ENCODE measurements at places on chromosomes 11 and 22.

- DNase-seq, result no peak
Observed at GRCh38 chr11:2794968-2795322, 90.6 kb downstream of the CDKN1C start.

- DNase-seq, result no peak
Observed at GRCh38 chr22:46829941-46830715, 67.7 kb downstream of the TBC1D22A start.

DNA sequence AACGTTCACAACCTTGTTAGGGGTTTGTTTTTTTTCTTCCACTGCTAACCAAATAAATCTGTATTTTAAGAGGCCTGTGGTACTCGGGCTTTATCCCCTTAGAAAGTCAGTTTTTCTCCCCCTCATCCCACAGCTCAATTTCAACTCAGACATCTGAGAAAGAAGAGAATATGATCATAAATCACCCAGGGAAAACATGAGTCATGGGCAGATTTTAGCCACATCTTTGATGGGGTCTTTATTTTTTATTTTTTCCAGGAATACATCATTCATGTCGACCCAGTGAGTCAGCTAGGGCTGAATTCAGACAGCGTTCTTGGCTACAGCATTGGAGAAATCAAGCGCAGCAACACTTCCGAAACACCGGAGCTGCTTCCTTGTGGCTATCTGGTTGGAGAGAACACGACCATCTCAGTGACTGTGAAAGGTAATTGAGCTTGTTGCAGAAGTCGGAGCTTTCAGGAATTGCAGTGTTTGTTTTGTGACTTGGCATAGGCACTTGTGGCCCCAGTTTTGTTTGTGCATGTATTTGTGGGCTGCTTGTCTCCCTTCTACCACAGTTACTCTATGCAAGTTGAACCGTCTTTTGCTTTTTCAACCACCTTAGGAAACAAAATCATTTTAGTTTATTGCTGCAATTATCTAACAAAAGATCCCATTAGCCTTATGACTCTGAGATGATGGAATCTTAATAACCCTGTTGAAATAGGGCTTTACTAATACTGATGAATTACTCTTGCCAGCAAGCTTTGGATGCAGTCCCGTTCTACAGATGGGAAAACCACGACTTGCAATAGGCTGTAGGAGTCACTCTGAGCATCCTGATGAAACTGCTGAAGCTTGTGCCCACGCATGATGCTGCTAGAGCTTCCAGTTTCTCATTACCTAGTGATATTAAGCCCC is 62.7 kb downstream of the DBX1 start:
- peak; percentile 73 for DNase-seq

- peak; percentile 60 for DNase-seq
Observed at GRCh38 chr11:2898366-2899079, 12.9 kb upstream of the CDKN1C start.

GRCh38 chr11:111870886-111871692 is at the start of gene ALG9:
Gene ALG9, minus strand, starts transcription at chr11:111871581. Its CDS starts 99 bp downstream, at chr11:111871482.
- peak; percentile 43 for DNase-seq

DNA sequence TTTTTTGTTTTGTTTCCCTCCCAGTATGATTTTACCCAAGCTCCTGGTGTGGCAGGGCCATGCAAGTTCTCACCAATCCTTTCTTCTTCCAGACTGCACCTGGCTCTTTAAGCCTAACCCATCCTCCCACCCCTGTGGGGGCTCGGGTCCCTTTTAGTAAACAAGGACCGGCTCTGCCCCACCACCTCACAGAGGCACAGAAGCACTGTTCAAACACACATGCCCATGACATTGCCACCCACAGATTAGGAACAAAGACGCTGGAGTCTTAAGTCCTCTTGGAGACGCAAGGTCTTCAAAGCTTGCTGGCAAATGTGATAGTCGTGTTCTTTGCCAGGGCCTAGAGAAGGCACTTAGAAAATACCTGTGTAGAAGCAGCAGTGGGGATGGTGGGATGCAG is 18.9 kb downstream of the UQCR10 start:
- no peak for DNase-seq

- no peak for DNase-seq
Observed at GRCh38 chr11:84396521-84396920, 1110.4 kb upstream of the CCDC90B start.

DNA sequence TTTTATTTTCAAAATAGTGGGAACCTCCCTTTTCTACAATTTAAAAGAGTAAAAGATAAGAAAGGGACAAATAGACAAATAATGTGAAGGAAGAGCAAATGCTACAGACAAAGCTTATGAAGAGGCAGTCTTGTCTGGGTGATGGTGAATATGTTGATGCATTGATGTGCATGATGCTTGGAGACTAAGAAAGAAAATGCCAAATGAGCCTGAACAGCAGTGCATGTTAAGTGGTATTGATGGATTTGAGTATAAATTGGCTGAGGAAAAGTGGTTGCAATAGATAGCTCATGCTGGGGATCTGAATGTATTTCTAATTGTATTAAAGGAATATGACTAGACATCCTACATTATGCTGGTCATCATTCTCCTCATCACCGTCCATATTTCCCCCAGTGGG is 268.6 kb upstream of the ANO5 start:
- no peak for DNase-seq

DNA sequence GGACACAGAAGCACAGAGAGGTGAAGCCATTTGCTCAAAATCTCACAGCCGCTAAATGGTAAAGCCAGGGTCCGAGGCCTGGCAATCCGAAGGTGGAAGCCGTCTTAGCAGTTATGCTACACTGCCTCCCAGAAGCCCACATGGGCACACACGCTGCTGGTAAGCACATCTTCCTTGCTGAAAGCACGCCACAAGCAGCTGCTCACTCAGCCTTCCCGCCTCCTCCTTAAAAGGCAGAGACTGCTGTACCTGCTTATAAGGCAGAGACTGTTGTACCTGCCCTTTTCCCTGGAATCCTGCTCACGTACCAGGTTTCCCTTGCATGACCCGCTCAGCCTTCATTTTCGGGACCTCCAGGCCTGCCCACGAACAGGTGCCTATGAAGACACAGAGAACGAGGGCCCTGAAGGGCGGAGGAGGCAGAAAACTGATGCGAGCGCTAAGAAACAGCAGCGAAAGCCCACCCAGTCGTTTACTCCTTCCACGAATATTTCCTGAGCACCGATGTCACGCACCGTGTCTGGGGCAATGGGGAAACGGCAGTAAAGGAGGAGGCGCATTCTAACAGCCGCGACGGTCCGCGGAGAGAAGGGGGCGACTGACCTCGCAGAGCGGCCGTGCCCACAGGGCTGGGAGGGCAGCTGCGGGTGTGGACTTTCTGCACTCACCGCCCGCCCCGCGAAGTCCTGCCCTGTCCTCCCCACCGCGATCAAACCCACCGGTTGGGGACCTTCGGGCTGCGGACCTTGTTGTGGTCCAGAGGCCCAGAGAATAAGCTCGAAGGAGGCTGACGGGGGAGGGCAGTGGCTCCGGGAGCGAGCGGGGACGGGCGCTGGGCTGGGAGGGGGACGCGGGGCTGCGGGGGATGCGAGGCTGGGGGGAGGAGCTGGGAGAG is 13.0 kb downstream of the SPATA19 start:
- DNase-seq, result no peak

DNA sequence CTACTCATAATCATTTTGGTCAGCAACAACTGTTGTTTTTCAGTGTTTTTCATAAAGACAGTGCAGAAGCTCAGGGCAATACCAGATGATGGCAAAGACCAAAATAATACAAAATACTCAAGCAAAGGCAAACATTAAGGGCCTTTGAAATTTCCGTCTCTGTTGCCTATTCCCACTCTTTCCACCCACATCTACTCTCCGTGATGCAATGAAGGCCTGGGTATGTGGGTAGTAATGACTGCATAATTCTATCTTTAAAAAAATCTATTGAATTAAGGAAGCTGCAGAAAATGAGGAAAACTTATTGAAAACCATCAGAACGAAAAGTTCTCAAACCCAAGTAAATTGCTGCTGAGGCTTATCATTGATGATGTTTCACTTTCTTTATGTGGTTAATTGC is 203.3 kb downstream of the MAML2 start:
- no peak for DNase-seq

DNA sequence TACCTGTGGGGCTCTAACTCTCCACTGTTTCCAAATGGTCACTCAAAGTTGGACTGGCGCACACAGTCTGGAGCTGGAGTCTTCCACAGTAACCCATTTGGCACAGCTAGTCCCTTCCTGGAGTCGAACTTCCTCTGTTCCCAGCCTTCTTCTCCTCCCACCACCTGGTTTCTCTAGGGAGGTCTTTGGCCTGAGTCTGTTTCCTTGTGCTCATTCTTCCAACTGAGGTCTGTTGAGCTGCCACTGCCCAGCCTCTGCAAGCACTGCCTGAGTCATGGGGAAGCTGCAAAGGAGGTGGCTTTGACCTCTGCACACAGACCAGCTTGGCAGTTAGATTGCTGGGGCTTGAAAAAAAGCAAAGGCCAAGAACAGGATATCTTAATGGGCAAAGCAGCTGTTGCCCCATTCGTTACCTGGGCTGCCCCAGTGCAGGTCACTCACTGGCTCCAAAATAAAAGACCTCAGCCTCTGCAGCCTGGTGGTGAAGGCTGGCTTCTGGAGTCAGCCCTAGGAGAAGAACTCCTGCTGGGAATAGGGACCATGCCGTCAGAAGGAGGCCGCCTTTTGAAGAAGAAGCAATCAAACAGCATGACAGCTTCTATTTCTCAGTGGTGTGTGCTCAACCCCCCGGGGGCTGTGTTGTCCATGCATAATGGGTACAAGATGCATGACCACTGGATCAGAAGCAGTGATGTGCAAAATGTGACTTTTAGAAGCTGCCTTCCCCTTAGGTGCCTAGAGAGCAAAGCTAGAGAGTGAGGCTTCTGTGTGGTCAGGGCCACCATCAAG is 3.0 kb downstream of the ADAMTS15 start:
- DNase-seq, result no peak

DNA sequence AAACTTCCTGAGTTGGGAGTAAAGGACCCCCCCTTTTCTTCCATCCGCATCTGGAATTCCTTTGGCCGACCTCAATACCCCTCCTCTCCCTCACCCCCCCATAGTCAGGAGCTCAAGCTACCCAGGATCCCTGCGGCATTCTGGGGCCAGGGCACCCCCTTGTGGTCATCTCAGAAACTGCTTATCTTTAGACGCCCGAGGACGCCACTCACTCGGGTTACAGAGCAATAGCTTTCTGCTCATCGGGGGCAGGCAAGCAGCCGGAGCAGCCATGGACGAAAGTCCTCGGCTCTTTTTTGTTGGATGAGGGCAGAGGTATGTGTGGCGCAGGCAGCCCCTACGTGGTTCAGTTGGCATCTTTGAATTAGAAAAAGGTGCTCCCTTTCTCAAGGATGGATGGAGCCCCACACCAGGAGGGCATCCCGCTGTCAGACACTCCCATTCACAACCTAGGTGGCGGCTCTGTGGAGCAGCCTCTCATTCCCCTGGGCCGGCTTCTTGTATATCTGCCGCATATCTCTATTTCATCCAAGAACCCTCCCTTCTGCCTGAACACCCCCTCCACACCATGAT is 2.3 kb downstream of the C1QTNF5 start:
- peak; percentile 29 for DNase-seq

DNA sequence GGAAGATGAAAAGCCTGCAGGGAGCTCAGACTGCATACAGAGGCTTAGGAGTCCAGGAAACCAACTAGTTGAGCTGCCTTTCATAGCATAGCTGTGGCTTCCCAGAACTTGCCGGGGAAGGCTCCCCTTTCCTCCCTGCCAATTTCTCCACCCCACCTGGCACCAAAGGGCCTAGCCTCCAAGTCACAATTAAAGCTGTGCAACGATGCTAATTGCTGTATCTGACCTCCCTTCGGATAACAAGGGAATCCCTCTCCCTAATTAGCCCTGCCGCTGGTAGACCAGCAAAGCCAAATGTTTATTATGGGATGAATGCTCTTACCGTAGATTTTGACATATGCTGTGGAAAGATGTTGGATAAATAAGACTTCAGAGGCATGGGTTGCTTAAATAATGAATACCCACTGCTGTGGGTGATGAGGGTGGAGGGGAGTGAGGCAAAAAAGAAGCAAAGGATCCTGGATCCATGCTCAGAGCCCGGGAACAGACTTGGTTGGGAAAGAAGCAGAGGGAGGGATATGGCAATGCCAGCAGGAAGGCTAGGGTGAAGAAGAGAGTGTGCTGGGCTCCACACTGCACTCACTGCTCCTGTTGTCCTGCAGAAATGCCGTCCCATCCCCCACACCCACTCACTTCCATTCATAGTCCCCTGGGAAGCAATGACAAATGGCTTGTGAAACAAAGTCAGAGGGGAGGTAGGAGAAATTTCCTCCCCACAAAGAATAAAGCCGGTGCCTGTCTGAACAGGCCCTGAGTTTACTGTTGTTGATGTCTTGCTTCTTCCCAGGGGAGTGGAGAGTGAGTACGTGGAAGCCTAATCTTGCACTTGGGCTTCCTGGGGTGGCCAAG is 608.1 kb upstream of the CADM1 start:
- DNase-seq, result no peak

GRCh38 chr22:44546686-44547310 is 48.8 kb upstream of the RTL6 start:
- no peak for DNase-seq

- DNase-seq, result no peak
Observed at GRCh38 chr11:102576350-102576749, 45.8 kb upstream of the MMP7 start.
